ENCODE measurements at places on chromosomes 13 and 19. TPM values are rescaled to one million over a fixed set of nuclear protein-coding genes. Genes with fewer than 3 reads are reported as not detected.

The ZNF420 gene
- total RNA-seq, result 11.8 TPM

The ZFP30 gene
- total RNA-seq, result 15.7 TPM

The SYT5 gene
- not detected for total RNA-seq

The MISP3 gene
- total RNA-seq, result 1.2 TPM

The GRIN2D gene
- total RNA-seq, result 0.91 TPM

The PLVAP gene
- total RNA-seq, result 368 TPM

The NXNL1 gene
- not detected for total RNA-seq

The WDR88 gene
- total RNA-seq, result not detected

The PCP2 gene
- total RNA-seq, result not detected

The IRS2 gene
- total RNA-seq, result 15.8 TPM

The SIGLEC8 gene
- 0.16 TPM for total RNA-seq

The RBM42 gene
- 53.7 TPM for total RNA-seq

The MBD3L2 gene
- not detected for total RNA-seq

The DZIP1 gene
- total RNA-seq, result 17.4 TPM

The RAB3A gene
- total RNA-seq, result 3.8 TPM

The KCNK6 gene
- 13.1 TPM for total RNA-seq

The ZNF837 gene
- 0.65 TPM for total RNA-seq
